ENCODE measurements at places on chromosomes 2 and 18.
A peak's percentile ranks its signal among the peaks of the same experiment; 100 is the strongest.

DNA sequence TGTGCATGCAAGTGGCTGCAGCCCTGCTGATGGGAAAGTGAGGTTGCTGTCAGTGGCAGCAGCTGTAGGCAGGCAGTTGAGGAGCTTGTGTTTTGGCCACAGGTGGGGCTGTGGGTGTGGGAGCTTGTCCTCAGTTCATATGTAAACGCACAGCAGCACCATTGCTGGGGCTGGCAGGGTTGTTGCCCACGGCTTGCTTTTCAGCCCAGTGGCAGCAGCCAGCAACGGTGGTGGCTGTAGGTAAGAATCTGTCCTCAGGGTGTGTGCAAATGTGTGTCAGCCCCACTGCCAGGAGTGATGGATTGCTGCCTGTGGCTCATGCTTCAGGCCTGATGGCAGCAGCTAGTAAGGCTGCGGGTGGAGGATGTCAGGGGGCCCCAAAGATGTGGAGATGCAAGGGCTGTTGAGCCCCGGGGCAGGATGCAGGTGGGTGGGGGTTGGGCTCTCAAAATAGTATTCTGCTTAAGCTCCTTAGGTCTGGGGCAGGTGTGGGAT, 141.3 kb upstream of the THUMPD2 start:
- no peak for DNase-seq

GRCh38 chr2:205556841-205557539, 125.3 kb upstream of the NRP2 start:
- DNase-seq: no peak

GRCh38 chr2:170396799-170397459, 219.0 kb downstream of the MYO3B start:
- no peak for DNase-seq

- DNase-seq: no peak
Measured at GRCh38 chr18:39946623-39947061, 2008.4 kb upstream of the PIK3C3 start.

- DNase-seq: no peak
Measured at GRCh38 chr2:218878486-218878885, 2.2 kb upstream of the WNT10A start.

DNA sequence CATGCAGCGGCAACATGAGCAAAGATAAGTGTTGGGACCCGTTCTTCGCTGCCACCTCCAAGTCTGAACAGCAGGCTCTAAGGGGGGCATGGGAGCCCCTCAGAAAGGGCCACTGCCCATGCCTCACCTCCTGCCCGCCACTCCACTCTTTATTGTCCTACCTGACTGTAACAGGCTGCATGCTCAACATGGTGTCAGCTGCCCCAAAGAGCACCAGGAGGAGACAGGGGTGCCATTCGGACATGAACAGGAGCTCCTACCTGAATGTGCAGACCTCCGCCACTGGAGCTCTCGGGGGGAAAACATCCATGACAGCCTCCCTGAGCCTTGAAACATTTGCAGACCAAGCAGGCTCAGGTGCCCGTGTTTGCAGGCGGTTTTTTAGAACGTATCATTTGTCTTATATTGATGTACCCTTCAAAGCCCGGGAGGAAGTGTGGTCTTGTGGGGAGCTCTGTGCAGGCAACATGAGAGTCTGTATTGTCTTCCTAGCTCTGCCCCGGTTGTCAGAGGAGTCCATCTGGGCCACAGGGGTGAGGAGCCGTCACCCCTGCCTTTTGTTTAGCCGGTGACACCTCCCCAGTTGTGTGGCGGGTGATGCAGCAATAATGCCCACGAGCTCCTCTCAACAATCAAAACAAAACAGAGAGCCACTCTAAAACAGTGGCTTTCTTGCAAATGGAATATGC, 35.1 kb upstream of the CD8A start:
- DNase-seq: peak; percentile 18

- DNase-seq: no peak
Measured at GRCh38 chr18:13541621-13542519, 184.5 kb downstream of the FAM210A start.

DNA sequence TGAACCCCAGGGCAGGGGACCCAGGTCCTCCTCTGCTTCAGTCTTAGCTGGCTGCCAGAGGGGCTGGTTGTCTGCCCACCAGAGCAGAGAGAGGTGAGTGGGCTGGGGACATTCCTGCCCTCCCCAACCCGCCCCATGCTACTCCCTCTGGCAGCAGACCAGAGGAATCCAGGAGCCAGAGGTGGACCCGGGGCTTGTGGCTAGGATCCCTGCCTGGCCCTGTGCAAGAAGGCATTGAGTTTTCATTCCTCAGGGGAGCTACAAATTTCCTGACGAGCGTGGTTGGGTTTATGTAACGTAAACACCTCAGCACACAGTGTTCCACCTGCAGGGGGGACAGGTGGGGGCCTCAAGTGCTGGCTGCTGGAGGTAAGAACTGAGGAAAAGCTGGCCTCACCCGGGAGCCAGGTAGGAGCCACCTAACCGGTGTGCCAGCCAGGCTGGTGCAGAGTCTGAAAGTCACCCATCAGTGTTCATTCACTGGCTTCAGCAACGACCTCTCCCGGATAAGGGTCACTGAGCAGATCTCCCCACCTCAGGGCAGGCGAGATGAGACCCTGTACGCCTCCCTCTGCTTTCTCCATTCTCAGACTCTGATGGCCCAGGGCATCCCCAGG, 246.8 kb downstream of the DYSF start:
- DNase-seq: no peak

GRCh38 chr2:103346780-103347179, 584.9 kb downstream of the TMEM182 start:
- DNase-seq: no peak

- DNase-seq: no peak
Measured at GRCh38 chr2:161170958-161171932, 11.0 kb downstream of the TANK start.

- DNase-seq: no peak
Measured at GRCh38 chr2:186085226-186085625, 346.6 kb downstream of the FSIP2 start.

- peak; percentile 79 for DNase-seq
Measured at GRCh38 chr2:70984576-70985282, 6.3 kb downstream of the ANKRD53 start.

DNA sequence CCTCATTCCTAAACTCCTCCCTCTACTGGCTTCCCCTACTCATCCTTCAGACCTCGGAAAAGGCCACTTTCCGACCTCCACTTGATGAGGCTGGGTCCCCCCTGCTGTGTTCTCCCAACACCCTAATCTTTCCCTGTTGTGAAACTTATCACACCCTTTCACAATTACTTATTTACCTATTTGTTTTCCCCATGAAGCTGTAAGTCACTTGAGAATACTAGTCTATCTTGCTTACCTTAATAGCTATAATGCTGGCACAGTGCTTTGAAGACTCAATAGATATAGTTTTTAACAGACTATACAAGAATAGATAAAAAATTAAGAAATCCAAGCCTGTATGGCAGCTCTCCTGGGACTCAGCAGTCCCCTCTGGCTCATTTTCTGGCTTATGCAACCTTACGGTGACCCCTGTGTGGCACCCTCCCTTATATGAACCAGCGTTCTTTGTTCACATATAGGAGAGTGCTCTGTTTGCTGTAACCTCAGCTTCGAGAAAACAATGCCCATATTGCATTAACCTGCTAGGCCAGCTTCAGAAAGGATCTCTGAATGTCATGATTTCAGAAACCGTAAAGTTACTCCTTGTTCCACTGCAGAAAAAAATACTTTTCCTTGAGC, 220.4 kb upstream of the PKDCC start:
- DNase-seq: no peak

DNA sequence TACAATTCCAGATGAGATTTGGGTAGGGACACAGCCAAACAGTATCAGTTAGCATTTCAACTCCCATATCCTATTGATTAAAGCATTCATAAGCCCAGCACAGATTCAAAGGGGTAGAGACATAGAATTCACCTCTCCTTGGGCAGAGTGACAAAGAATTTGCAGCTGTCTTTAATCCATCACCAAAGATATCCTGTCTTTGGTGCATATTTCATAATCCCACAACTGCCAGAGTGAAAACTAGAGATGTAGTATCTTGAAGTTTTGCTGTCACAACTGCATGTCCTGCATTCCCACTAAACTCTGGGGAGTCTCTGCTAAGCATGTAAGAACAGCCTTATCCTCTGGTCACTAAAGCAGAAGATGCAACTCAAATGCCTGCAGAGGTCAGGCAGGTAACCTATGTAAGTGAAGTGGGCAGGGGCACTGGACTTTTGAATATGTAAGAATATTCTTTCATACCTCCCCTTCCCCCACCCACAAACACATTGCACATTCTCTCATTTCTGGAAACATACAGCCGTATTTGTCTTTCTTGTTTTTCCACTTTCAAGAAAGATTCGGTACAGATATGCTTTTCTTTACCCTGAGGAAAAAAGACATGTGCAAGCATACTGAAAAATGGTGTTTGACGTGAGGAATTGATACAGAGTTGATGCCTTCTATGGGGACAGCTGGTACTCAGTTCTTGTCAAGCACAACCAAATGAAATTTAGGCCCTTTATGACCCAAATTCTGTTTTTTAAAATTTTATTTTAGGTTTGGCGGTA, 283.1 kb downstream of the SP3 start:
- DNase-seq: no peak

GRCh38 chr2:68464651-68465050, 2.4 kb downstream of the FBXO48 start:
- DNase-seq: no peak

DNA sequence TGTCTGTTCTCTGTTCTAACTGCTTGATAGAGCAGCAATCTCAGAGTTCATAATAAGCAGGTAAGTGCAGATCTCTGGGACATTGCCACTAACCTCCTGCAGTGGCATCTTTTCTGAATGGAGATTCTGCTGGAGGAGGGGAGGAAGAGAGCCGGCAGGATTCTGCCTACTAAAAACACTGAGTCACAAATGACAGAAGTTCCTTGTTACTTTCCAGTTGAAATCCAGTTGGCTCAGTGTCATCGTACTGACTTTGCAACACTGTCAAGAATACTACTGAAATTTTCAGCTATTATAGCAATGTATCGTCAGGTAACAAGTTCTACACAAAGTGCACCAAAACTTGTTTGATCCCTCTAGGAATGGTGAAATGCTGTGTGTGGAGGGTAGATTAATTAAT, 79.6 kb upstream of the ST6GAL2 start:
- DNase-seq: no peak

DNA sequence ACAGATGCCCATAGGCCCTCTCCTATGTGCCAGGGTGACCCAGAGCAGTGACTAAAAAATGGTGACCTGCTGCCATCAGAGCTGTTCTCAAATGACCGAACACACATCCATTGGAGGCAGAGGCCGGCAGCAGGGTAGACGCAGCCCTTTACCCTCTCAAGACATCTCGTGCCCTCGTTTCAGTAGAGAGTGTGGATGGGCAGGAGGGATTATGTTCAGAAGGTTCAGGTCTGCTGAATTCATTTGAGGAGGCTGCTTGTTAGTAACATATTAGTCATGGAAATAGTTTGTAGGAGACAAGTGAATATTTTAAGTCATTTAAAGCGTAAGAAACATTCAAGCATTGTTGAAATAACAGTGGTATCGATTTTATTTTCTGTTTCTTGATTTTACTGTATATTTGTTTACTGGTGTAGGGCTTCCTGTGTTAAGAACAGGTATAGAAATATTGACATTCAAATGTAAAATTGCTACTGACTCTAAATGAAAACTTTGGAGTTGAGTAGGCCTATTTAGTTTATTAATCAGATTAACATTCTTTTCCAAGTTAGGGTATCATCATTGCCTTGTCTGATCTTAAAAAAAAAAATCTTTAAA, 82.6 kb downstream of the ZNF532 start:
- DNase-seq: no peak

Data from CD4-positive, alpha-beta T cell treated with Interleukin-6 at 100 ng/mL for 8 hours (primary cell).